Occipital lobe (tissue), 3 donors: ENCODE measurements at places on chromosomes 3 and 15. TPM values are rescaled to one million over a fixed set of nuclear protein-coding genes. Genes with fewer than 3 reads are reported as not detected.

DNA sequence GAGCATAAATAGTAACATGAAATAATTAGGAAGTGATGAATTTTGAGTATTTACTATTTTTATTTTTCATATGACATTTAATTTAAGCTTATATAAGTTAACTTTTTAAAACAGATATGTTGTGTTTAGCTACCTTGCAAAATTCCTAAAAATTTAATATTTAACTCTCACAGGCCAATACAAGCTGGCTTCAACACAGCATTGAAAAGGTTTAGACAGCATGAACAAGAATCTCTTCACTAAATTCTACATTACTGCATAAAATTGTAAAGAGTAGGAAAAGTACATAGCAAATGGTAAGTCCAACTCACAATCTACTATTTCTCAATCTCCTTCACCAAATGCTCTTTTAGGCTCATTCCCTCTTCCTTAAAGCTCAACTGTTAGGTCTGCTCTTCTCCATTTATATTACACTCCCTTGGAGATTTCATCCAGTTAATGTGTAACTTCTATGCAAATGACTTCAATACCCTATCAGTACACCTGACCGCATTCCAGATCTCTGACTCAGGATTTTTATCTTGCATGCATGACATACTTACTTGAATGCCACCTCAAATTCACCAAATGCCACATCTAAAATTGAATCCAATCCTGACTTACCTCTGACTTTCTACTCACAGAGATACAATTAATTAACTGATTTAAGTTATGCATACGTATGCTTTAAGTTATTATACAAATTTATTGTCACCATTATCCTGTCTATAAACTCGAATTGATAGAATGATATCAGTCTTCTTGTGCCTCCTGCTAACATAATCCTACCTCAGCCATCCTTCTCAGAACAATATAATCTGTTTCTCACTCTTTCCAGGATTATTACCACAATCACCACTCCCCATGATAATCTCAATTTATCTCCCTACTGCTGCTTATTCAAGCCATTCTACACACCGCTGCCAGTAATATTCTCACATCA lies 127.0 kb downstream of the STAG1 start:
- no peak for DNase-seq

GRCh38 chr3:37492977-37493471 lies 318.6 kb upstream of the LRRFIP2 start:
- DNase-seq = no peak

GRCh38 chr15:61097043-61097442 lies 132.1 kb downstream of the RORA start:
- DNase-seq = no peak

GRCh38 chr3:98483626-98484025 lies 13.9 kb upstream of the OR5K2 start:
- no peak for DNase-seq

- DNase-seq = no peak
These were observed 4.3 kb downstream of the BMF start for GRCh38 chr15:40104296-40104864.

DNA sequence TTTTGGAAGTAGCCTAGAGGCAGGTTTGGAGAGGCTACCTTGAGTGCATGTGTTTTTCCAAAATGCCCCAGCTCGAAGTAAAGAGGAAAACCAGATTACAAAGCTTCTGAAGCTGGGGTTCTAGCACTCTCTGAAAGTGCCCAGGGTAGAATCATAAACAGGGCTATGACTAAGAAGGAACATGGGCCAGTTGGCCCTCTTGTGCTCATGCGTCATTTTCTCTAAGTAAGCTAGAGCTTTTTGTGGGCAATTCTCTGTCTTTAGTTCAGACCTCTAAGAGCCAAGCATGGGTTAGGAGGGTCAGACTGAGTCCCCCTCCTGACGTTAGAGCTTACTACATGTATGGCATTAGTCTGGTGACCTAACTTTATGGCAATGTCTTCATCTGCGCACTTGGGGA lies 129.5 kb upstream of the UMPS start:
- DNase-seq = no peak

GRCh38 chr3:63588895-63589294 lies 63.6 kb upstream of the SNTN start:
- no peak for DNase-seq

DNA sequence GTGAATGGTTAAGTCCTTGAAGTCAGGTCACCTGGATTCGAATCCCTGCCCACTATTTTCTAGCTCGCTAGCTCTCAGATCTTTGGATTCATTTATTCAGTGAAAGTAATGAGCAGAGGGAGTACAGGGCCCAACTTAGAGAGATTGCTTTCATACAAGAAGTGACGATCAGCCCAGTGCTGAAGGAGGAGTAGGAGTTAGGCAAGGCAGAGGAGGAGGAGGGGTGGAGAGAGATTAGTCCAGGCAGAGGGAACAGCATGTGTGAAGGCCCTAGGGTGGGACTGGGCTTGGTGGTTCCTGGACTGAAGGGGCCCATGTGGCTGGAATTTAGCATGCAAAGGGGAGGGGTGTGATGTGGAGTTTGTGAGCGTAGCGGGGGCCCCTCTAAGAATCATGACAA lies 3.8 kb upstream of the CHRNA5 start:
- no peak for DNase-seq

DNA sequence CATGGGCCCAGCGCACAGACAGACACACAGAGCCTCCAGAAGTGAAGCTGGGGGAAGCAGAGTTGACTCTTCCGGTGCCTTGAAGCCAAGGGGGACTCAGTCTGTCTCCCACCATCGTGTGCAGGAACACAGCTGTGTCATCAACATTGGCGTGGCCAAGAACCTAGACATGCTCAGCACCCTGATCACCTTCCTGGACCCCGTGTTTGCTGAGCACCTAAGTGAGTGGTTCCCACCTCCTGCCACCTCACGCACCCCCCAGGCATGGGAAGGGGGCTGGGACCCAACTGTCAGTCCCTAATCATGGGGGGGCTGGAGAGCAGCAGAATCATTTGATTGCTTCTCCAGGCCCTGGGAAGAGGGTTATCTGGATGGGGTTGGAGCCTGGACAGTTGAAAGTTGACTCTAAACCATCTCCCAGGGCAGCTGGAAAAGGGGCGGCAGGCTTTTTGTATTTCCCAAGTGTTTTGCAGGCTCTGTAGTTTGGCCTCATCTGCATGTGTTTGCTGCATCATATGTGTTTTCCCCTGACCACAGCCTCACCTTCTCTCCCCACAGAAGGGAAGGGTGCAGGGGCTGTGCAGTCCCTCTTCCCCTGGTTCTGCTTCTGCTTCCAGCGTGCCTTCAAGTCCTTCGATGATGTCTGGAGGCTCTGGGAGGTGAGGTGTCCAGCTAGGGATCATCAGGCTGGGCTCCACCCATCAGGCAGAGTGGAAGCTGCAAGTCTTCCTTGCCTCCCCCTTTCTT lies 12.8 kb downstream of the TBC1D21 start:
- no peak for DNase-seq

GRCh38 chr15:66078196-66078928 lies 175.2 kb downstream of the MEGF11 start:
- no peak for DNase-seq

DNA sequence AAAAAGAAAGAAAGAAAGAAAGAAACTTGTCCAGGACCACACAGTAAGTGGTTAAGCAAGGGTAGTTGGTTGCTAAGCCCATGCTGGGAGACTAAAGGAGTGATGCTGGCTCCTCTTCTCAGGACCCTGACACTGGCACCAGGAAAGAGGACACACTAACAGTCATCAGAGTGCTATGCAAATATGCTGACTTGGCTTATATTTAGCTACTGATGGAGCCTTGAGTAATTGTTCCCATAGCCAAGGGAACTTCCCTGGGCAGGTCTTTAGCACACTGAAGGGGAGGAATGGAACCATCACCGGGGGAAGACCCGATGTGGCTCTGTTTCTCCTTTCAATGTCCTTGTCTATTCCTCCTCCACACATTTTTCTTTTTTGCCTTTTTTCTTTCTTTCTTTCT lies 6.2 kb downstream of the TMEM40 start:
- DNase-seq = no peak

DNA sequence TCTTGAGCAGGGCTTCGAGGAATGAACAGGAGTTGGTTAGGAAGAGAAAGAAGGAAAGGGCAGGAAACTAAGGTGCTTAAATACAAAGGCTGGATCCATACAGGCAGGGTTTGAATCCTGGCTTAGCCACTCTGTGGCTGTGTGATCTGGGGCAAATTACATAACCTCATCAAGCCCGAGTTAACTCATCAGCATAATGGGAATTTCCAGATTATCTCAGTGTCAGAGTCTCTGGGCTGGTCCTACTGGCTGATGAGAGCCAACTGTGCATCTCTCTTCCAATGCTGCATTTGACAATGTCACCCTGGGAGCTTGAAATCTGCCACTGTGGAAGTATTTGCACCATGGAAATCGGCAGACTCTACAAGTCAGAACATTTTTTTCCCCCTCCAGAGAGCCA lies 83.8 kb upstream of the SLC6A6 start:
- DNase-seq = no peak

GRCh38 chr3:55486857-55487380 lies at the start of gene WNT5A:
TSS of gene WNT5A (minus strand) at chr3:55487306. CDS start at chr3:55486985, 321 bp downstream.
- no peak for DNase-seq

GRCh38 chr3:149292666-149293065 lies 40.8 kb downstream of the TM4SF18 start:
- DNase-seq = no peak

- no peak for DNase-seq
These were observed 42.6 kb upstream of the DUSP7 start for GRCh38 chr3:52099001-52099401.

DNA sequence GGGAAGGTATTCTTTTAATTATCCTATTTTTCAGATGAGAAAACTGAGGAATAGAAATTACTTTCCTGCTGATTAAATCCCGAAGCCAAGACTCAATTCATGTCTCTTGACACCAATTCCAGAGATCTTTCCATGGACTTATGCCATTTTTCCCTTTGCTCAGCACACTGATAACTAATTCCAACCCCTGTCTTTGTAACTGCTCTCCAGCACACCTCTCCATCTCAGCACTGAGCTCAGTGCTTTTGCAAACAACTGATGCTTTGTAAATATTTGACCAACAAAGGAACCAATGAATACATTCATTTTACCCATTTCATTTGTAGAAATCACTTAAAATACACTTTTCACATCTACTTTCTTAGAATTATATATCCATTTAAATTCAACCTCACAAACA lies 249.1 kb downstream of the IL5RA start:
- DNase-seq = no peak

- no peak for DNase-seq
These were observed 14.1 kb upstream of the CA12 start for GRCh38 chr15:63395730-63396151.

- DNase-seq = no peak
These were observed 752.3 kb downstream of the EPHA3 start for GRCh38 chr3:89859757-89860156.

DNA sequence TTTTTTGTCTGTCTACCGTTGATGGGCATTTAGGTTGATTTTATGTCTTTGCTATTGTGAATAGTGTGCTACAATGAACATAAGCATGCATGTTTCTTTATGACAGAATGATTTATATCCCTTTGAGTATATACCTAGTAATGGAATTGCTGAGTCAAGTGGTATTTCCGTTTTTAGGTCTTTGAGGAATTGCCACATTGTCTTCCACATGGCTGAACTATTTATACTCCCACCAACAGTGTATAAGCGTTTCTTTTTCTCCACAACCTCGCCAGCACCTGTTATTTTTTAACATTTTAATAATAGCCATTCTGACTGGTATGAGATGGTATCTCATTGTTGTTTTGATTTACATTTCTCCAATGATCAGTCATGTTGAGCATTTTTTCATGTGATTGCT lies 89.6 kb upstream of the GALNT15 start:
- no peak for DNase-seq

- DNase-seq = no peak
These were observed 13.7 kb upstream of the PARP6 start for GRCh38 chr15:72285927-72286516.

DNA sequence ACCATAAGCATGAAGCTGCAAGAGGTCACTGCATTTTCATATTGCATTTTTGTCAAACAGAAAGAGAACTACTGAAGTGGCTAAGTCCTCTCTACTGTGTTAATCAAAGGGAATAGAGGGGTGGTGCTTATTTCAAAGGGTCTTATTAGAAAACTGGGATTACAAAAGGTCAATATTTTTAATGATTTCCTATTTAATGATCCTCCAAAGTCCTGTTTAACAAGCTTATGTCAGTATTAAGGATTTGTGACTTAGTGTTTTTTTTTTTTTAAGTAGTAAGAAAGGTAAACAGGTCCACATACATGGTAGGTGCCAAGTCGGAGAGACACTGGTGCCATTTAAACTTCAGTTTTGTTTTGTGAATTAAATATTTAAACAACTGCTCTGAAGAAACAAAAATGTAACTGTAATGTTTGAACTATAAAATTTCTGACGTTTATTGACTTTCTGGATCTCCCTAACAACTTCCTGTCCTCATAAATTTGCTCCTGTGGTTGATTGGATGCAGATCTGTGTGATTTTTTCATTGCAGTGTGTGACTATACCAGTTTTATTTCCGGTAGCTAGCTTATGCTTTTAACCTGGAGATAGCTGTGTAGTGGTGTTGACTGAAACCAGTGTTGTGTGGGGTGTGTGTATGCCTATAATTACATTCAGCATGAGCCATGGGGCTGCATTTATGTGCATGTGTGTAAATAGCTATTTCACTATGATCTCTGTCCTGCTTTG lies 8.6 kb upstream of the CACNA1D start:
- DNase-seq = no peak

The SMARCC1 gene
- total RNA-seq = 104 TPM

The CEMIP gene
- 4.4 TPM for total RNA-seq

The RBPMS2 gene
- not detected for total RNA-seq

The SEMA7A gene
- 51.5 TPM for total RNA-seq

The GNB5 gene
- total RNA-seq = 50.2 TPM

The LMOD3 gene
- total RNA-seq = 0.16 TPM

The NANOGP8 gene
- not detected for total RNA-seq

The KBTBD13 gene
- not detected for total RNA-seq

The TRPM7 gene
- total RNA-seq = 59.9 TPM

The ASB14 gene
- total RNA-seq = not detected

The BMF gene
- 4.2 TPM for total RNA-seq

The FHIT gene
- total RNA-seq = 3.6 TPM

The IMP3 gene
- 35.9 TPM for total RNA-seq

The DLEC1 gene
- 0.78 TPM for total RNA-seq

The ONECUT1 gene
- total RNA-seq = not detected

The SAMD7 gene
- not detected for total RNA-seq
